ENCODE measurements at places on chromosomes 7 and 10. TPM values are rescaled to one million over a fixed set of nuclear protein-coding genes. Genes with fewer than 3 reads are reported as not detected.

Gene UTF1
- not detected for polyA plus RNA-seq

Gene PRKAR2B
- 0.39 TPM for polyA plus RNA-seq

Gene H2BK1
- polyA plus RNA-seq, result not detected

Gene SLC16A9
- polyA plus RNA-seq, result not detected

Gene UNCX
- not detected for polyA plus RNA-seq

Gene CRTAC1
- polyA plus RNA-seq, result not detected

Gene SP8
- not detected for polyA plus RNA-seq

GRCh38 chr7:15720849-15721471, 34.5 kb upstream of the MEOX2 start:
- no peak for DNase-seq

DNA sequence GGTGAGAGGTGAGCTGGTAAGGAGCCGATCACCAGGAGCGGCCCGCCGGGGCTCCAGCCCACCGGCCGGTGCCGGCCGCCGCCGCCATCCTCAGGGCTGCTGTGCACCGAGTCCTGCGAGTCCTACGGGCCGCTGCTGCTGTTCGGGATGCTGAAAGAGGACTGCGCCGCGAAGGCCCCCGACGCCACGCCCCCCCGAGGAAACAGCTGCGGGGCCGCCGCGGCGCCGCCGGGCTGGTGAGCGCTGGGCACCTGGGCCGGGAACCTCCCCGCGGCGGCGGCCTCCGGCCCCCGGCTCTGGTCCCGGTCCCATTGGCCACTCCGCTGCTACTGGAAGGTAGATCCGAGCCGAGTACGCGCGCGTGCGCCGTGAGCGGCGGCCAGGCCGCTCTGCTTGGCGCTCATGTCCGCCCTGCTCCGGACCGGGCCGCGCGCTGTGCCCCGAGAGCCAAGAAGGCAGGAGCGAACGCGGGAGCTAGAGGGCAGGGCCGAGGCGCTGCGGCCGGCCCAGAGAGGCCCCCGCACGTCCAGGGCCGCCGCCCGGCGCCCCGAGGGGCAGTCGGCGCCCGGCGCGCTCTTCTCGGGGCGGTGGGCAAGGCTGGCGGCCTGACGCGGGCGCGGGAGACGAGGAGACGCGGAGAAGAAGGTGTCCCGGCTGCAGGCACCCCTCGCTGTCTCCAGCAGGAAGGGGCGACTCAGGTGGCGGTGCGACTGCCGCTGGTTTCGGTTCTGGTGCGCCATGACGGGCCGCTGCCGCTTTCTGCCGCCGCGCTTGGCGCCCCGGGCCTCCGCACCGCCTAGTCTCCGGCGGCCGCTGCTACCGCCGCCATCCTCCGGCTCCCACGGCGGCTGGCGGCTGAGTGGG, 121.3 kb upstream of the WIPF3 start:
- DNase-seq, result peak; percentile 26

DNA sequence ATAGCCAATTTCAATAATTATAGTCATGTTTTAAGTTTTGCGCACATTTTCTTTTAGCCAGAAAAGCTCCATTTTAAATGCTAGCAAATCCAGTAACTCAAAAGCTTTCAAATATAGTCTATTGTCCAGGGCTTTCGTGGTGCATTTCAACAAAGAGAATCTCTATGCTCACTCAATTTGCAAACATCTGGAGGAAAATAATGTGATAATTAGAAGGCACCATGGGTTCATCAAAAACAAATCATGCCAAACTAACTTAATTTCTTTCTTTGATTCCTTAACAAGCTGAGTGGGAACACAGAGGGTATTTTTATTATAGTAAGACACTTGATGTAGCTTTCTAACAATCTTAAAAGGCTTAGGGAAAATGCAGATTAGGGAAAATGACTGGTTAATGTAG, 179.8 kb downstream of the NXPH1 start:
- DNase-seq, result no peak

DNA sequence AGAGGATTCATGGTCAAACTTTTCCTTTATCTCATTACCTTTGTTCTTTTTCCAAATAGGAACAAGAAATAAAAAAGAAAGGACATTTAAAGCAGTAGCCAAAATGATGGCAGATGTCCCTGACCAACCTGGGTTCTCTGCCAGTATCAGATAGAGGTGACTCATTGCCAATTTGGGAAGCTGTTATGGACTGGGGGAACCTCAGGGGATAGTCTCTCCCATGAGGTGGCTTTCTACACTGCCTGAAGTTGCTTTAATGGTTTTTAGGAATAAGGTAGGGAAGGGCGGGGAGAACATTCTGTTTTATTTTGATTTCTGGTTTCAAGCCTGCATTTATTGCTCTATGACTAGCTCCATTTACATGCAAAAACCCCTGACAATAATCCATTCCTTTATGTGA, 457.9 kb upstream of the TPK1 start:
- no peak for DNase-seq

GRCh38 chr7:32453341-32454011, 36.7 kb downstream of the LSM5 start:
- DNase-seq, result no peak

DNA sequence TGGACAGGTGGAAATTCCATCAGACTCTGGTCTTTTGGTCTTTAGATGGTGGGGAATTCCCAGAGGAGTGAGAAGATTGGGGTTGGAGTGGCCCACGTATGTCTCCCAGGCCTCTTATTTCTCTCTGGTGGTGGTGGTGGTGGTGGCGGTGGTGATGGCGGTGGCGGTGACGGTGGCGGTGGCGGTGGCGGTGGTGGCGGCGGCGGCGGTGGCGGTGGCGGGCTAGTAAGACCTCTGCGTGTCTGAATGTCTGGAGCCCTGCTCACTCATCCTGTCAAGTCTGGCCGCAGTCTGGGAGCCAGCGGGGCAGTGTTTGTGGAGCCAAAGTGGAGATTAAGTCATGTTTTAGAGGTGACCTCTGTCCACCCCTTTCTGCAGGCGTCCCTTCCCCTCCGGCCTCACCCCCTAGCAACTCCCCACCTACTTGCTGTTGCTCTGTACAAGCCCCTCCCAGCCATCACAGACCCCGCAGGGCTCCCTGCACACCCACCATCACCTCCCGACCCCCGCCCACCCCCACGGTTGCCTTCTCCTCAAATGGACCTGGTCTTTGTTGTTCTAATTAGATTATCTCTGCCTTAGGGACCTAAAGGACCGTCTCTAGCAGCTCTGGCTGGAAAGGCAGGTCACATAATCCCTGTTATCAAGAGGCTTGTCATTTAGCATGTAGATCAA, 165.0 kb upstream of the TBX20 start:
- no peak for DNase-seq

- peak; percentile 51 for DNase-seq
Observed at GRCh38 chr7:73738220-73738611, 386 bp downstream of the ABHD11 start.

DNA sequence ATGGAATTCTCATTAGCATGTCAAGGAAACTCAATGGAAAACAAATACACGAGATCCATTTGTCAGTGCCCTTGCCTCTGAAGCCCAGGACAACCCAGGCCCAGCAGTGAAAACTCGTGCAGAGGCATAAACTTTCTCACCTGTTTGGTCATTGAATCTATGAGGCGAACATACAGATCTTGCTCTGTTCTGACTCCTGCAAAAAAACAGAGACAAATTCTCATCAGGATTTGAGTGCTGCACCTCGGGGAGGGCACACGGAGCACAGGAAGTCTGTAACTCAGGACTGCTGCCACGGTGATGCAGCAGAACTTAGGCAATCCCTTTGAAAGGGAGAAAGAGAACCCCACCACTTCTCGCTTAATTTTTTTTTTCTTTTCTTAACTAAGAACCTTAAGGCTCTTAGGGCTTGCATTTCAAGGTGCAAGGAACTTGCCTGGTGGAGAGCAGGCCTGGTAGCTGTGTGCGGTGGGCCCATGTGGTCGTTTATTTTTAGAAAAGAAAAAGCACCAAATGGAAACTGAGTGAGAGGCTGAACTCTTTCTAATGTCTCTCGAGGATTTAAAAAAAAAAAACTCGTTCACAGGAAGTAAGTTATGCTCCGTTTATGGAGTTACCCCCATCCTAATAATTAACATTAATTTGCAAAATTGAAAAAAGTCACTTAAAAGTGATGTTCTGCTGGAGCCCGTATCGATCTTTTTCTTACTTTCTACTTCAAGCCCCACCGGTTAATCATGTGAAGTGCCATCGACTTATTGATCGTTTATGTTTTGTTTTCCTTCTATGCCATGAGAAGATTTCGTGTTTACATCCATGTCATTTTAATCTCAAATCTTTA, 1.8 kb downstream of the EBF3 start:
- no peak for DNase-seq

GRCh38 chr7:104677587-104677986, 336.4 kb upstream of the KMT2E start:
- no peak for DNase-seq

DNA sequence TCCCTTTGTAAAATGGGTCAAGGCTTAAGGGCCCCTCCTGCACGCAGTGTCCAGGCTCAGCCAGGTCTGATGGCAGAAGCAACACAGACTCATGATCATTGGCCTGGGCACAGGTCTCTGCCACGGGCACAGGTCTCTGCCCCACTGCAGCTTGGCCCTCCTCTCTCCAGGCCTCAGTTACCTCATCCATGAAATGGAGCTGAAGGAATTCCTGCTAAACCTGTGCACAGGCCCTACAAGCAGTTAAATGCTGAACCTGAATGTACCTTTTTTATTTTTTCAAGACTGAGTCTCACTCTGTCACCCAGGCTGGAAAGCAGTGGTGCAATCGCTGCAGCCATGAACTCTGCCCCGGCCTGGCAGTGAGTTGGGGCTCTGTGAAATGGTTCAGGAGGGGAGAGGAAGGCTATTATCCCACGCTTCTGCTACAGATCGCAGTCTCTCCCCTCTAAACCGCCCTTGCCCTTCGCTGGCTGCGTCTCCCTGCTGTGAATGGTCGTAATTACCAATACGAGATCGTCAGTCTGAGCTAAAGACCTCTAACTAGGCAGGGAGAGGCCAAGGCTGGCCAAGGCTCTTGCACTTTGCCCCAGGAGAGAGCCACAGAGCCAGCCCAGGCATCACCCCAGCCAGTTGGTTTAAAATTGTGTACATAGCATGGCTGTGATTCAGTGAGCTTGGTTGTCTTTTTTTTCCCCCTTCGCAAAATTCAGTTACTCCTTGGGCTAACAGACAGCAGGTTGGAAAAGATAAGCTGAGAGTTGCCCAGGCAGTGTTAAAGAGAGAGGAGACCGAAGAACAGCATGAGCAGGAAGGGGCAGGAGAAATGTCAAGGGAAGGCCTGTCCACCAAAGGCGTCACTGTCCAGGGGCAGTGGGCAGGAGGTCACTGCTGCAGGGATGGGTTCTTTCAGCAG, 93.0 kb upstream of the KCTD7 start:
- DNase-seq, result no peak

DNA sequence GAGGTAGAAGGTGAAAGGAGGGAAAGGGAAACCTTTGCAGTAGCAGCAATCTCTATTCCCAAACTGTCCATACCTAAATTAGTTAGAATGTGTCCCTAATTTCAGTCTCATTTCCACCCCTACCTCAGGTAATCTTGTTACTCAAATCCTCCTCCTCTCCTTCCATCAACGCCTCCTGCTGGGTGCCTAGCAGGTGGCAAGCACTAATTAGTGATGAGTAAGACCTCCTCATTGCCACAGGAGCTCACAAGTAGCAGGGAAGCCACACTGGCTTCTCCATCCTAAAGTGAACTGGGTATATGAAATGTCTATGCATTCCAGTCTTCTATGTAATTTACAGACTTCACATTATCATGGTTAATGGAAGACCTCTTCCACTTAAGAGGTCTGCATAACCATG, 25.7 kb upstream of the FAM133B start:
- DNase-seq, result no peak

GRCh38 chr7:114130866-114131265, 212.1 kb upstream of the PPP1R3A start:
- no peak for DNase-seq

DNA sequence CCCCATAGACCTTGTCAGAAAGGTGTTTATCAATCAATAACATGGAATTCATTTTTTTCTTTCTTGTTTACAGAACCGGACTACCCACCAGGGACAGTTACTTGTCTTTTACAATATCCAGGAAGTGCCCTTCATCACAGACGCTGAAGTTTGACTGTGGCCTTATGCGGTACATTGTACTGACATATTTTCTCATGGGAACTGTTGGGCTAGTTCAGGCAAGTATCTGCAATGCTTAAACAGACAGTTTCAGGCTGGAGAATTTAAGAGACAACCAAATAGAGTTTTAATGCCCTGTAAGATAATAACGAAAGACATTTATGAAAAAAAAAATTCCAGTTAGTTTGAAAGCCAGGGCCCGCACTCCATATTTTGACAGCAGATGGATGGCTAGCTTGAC, 246.4 kb downstream of the GATA3 start:
- no peak for DNase-seq

- no peak for DNase-seq
Observed at GRCh38 chr10:15068802-15069201, 19.8 kb downstream of the ACBD7 start.

GRCh38 chr10:109886781-109887140, 36.5 kb downstream of the XPNPEP1 start:
- no peak for DNase-seq
